ENCODE measurements at places on chromosomes 5 and 9.

GRCh38 chr5:37808945-37809344, 30.9 kb downstream of the GDNF start:
- DNase-seq: no peak

GRCh38 chr5:127769386-127769785, 66.2 kb downstream of the CCDC192 start:
- no peak for DNase-seq

DNA sequence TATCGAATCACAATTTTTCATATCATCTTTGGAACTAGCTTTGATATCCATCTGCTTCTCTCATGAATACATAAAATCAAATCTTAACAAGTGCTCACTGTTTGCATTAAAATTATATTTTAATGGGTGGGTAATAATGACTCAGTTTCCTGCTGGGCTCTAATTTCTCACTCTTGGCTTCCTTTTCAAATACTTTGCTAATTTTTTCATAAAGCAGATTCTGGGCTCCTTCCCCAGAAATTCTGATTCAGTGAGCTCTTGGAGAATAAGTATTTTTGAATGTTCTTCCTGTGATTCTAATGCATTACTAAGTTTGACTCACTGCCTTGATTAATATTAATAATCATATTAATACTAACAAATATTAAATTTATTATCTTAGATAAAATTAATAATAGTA, 48.9 kb downstream of the YIPF5 start:
- no peak for DNase-seq

DNA sequence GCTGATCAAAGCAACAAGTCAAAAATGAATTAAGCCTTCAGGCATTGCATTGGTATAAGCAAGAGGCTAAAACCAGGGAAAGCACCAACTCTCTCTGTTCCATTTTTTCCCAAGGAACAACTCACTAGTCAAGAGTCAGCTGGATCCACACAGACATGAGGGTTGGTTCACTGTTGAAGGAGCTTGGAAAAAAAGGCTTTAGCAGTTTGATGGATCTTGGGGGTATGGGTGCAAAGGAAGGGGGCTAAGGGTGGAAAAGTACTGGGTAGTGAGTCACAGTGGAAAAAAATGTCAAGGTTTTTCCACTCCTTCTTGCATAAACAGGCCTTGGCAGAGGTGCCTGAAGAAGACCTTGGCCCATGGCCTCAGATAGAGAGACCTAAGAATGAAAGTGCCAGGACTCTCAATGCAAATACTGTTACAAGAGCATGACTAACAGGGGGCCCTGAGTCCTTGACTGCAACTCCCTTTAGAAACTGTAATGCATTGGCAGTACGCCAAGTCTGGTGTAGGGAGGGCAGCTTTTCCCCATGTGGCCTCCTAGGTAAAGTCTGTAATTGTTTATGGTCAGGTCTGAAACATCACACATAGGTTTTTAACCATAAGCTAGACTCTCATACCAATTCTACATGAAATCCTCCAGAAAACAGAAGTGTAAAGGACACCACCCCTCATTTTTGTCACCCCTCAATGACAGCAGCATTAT, 23.7 kb downstream of the ACTL7A start:
- peak; percentile 73 for DNase-seq

- DNase-seq: no peak
Observed at GRCh38 chr9:9792144-9792857, 820.5 kb downstream of the PTPRD start.

- no peak for DNase-seq
Observed at GRCh38 chr5:90641528-90641927, 82.9 kb downstream of the ADGRV1 start.

DNA sequence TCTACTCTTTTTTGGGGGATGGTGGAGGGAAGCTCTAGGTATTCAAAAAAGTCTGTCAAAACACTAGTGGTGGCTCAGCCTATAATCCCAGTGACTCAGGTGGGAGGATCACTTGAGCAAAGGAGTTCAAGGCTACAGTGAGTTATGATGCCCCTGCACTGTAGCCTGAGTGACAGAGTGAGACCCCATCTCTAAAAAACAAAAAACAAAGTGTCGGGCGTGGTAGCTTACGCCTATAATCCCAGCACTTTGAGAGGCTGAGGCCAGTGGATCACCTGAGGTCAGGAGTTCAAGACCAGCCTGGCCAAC, 15.8 kb upstream of the SLC35D2 start:
- no peak for DNase-seq

GRCh38 chr5:115599924-115600323, 2.4 kb downstream of the TICAM2 start:
- no peak for DNase-seq

GRCh38 chr5:41161271-41161670, 52.1 kb downstream of the C6 start:
- no peak for DNase-seq

- DNase-seq: no peak
Observed at GRCh38 chr5:74623748-74624408, 16.6 kb downstream of the ENC1 start.

GRCh38 chr9:106970219-106970975, 107.4 kb downstream of the ZNF462 start:
- DNase-seq: no peak

DNA sequence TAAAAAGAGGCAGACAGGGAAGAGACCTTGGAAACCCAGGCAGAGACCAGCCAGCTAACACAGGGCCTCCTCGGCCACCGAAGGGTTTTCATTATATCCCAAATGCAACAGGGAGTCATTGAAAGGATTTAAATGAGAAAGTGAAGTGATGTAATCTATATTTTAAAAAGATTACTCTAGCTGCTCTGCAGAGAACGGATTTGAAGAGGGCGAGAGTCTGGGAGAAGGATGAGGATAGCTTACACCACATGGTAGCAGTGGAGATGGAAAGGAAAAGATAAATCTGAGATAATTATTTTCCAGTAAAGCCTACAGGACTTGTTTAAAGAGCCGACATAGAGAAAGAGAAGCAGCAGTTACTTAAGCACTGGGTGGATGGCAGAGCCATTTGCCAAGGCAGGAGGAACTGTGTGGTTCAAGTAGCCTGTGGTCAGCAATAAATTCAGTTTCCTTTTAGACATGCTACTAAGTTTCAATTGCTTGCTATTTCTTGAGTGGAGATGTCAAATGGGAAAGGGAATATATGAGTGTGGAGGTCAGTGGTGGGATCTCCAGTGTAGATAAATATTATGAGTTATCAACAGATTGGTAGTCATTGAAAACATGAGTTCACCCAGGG, 9.3 kb downstream of the FBN2 start:
- no peak for DNase-seq

DNA sequence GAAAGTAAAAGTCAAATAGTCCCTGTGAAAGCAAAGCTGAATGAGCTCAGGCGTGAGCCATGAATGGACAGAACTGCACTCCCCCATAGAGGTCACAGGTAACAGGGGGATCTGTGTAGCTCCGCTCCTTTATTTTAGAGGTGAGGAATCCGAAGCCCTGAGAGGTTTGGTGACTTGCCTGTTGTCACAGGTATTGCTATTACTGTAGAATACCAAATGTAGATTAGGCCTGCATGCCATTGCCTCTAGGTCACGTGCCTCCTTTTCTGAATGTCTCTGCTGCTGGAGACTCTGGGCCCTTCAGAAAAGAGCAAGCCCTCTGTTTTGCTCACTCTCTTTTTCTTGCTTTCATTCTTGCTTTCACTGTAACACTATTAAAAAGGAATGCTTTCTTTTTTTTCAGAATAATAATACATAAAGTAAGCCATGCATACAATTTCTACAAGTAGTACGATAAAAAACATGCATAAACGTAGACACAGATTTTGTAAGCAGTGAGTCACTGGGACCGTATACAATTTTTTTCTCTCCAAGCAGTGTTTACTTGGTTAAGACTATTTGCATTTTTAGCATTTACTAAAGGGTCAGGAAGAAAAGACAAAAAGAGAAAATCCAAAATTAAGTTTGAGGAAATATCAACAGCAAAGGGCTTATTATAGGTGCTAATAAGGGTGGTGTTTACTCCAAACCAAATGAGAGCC, 568.7 kb upstream of the ADAMTS16 start:
- DNase-seq: no peak

DNA sequence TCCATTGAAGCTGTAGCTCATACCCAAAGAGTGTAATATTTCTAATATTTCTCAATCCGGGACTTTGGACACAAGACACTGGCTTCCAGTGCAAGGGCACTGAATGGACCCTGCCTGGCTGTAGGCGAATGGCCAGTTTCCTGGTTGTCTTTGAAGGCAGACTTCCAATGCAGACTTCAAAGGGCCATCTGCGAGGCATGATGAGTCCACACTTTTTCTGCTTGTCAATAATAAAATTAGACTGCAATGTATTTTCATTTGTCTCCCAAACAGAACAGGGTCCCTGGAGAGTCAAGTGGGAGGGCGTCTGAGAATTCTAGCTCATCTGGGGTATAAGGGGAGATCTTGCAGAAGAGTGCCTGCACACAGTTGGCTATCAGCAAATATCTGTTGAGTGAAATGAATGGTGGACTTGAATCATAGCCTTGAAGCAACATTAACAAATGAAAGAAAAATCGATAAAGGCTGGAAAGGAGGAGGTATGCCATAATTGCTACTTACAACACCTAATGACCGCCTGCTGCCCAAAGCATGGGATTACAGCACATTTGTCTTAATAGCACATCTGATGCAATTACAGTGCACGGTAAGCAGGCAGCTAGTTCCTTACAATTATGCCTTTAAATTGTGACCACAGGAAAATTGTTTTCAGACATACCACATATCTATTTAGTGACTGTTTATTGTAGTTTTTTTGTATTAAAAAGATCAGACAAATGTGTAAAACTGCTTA, 137.5 kb downstream of the ARHGEF28 start:
- no peak for DNase-seq

DNA sequence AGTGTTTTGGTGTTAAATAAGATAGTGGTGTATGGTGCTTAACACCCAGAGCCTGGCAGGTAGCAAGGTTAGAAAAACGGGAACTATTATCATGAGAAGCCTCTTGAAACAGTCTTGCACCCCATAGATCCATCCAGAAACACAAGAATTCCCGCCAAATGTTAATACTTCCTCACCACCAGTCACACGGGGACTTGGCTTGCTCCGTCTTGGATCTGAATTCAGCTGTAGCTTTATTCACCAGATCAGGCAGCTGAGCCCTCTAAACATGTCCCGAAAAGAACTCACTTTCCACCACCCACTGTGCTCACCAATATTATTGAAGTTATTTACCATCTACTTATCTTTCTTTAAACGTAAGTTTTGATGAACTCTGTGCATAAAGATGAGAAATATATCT, 101.6 kb upstream of the PTPN3 start:
- DNase-seq: no peak

DNA sequence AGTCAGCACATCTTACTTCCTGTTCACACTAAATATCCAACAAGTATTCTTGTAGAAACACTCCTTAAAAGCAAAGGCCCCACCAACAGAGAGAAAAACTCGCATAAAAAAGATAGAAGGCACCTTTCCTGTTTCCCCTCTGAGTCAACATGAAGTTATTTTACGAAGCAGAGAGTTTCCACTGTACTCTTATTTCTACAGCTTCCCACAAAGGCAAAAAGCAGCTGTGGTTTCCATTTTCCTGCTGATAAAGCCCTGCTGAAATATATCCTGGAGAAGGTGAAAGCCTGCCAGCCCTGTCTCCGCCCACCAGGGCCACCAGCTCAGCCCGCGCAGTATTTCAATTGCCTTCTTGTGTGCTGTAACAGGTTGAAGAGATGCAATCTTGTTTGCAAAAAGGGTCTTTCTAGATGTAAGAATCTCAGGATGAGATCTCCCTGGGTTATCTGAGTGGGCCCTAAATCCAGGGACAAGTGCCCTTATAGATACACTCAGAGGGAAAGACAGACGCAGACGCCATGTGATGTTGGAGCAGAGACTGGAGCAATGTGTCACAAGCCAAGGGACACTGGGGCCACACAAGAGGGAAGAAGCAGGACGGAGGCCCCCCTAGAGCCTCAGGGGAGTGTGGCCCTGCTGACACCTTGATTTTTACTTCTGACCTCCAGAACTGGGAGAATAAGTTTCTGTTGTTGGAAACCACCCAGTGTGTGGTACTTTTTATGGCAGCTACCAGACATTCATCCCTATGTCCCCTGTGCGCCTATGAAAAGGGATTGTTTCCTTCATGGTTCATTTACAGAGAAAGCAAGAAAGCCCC, 19.9 kb downstream of the SEMA4D start:
- DNase-seq: peak; percentile 78

- no peak for DNase-seq
Observed at GRCh38 chr9:75051285-75051684, 23.2 kb upstream of the CARNMT1 start.

DNA sequence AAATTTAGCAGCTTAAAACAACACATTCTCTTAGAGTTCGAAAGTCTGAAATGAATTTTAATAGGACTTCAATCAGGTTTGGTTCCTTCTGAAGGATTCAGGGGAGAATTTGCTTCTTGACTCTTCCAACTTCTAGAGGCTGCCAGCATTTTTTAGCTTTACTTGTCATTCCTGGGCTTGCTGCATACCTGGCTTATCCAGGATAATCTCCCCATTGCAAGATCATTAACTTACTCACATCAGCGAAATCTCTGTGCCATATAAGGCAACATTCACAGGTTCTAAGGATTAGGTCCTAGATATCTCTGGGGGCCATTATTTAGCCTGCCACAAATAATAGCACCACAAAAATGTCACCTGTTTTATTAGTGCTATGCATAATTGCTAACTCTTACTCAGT, 46.2 kb upstream of the PCSK5 start:
- no peak for DNase-seq

DNA sequence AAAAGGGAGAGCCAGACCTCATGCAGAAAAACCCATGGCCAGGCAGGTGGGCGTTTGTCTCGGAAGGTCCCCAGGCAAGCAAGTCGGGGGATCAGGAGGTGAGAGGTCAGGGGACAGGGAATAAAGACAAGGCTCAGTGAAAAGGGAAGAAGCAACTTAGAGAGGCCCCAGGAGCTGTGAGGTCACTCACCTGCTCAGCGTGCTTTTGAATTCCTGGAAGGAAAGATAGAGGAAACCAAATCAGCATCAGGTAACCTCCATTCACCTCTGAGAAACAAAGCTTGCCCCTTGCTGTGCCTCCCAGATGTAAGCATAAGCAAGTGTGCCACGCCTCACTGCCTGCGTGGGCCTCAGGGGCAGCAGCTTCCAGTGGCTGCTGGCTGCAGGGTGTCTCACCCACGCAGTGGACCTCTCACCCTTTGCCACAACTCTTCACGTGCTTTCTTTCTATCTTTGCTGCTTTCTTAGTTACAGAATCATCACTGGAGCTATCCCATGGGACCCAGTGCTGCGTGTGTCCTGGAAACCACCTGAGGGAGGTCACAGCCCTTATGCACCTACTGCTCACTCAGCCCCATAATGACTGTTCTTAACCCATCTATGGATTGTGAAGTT, 6.0 kb downstream of the TRIM7 start:
- no peak for DNase-seq

DNA sequence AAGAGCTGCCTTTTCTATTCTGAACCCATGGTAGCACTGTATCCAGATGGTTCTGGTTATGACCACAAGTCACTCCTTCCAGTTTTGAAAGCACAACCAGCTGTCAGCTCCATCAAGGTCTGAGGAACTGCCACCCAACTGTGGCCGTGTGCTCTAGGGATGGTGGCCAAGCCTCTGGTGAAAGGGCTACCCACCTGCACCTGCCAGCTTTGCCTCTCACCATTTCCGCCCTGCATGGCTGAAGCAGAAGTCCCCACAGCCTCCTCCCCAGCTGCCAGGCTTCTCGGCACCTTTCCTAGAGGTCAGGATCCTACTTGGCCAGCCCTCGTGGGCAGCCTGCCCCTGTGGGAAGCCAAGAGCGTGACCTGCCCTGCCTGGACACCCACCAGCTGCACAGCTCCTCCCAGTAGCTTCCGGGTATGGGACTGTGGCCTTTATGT, 16.8 kb downstream of the SEMA5A start:
- no peak for DNase-seq
